Motor neuron (in vitro differentiated cells): ENCODE measurements at places on chromosomes 2 and 18.

- ATAC-seq: no peak
These were observed 373.1 kb upstream of the FANCL start for GRCh38 chr2:58614219-58614618.

DNA sequence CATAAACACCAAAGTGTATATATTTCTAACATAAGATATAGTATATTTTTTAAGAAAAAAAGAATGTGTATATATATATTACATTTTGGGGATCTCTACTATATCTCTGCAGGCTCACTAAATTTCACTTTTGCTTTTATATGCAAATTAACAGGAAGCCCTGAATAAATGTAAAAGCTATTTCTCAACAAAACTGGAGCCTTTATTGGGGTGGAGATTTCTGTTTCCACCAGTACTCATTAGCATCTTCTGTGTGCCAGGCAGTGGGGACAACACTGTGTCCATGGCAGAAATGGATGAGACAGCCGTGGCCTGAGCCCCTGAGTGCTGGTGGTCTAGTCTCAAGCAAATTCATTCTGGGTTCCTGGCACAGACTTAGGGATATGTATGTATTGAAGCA lies 41.3 kb downstream of the C18orf63 start:
- no peak for ATAC-seq

GRCh38 chr2:73641767-73642062 lies 507 bp downstream of the NAT8 start:
- ATAC-seq: no peak

DNA sequence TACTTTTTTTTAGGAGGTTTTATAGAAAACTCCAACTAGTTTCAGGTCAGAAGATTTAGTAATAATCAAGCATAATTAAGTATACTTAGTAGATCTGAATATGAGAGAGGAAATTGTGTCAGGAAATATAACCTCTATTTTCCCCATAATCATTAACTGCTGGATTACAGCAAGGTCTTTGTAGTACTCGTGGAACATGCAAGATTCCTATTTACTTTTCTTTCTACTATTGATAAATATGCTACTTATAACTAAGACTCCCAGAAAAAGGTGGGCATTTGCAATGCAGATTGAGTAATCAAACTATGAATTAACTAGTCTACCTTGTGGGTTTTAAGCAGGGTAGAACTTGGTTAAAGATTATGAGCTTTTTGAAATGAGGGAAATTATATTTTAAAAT lies 570.1 kb downstream of the LRP1B start:
- ATAC-seq: no peak

- ATAC-seq: no peak
These were observed 3.2 kb upstream of the SERPINE2 start for GRCh38 chr2:224042191-224042696.

GRCh38 chr18:57826252-57826651 lies 23.1 kb upstream of the ATP8B1 start:
- ATAC-seq: no peak

DNA sequence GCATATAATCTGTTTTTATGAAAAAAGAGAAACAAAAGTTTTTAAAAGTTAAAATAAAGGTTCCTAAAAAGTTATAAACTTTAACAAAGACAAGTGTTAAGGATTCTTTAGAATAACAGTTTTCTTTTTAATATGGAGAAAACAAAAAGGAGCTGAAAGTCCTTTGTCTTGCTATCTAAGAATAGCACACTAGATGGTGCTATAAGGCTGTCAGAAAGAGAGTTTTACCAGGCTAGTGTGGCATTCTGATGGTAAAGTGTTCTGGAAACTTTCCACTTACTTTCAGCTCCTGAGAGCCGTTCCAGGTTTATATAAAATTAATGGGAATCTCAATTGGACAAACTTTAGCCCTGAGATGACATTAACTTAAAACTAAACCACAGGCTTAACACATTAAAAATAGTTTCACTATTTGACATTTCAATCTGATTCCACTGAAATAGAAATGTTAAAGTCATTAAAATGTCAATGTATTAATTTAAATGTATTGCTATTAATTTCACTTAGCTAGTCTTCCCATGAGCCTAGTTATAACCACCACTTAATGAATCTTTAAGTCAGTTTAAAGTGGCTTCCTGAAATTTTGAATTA lies 3.7 kb downstream of the FBXO48 start:
- ATAC-seq: no peak

DNA sequence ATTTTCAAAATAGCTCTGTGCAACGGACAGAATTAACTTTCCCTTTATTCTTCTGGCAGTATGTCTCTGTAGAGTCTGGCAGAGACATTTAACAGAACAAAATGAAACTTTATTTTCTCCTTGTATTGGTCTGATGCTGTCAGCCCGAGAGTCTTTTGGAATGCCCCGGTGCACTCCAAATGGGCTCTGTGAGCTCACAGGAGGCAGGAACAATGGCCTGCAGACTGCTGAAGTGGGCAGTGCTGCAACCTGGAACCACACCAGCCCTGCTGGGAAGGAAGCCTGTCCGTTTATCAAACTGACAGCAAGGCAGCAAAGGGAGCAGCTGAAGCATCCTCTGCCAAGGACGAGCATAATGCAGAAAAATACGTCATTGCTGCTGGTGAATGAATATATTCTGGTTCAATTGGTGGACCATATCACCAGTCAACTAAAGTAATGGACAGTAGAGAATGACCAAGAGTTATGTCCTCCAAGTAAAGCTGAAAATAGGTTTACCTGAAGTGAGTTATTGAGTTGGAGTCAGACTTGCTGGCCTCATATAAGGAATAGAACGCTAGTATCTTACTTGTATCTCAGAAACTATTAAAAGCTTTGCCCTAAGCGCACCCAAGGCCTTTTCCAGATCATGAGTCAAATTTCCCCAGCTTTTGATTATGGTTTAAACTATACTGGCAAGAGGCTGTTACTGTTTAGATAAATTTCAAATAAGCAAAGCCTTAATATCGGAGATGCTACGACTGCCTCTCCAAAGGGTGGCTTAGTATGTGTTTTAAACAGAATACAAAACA lies 207.6 kb upstream of the TANK start:
- peak; percentile 34 for ATAC-seq

DNA sequence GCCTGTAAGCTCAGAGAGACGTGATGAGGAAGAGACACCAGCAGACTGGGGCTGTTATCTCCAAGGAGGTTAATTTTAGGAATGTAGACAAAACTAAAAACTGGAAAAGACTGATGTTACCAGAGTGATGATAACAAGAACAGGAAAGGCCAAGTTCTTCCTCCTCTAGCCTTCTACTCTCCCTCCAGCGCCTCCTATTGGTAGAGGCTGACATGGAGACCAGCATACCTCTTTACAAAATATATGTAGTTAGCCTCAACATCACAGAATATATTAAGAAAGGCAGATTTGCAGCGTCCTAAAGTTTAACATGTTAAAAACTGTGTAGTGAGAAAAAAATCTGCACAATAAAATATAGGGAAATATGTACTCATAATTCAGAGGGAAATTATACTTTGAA lies 66.0 kb downstream of the TCF4 start:
- no peak for ATAC-seq

GRCh38 chr2:106095478-106096298 lies 98.4 kb downstream of the UXS1 start:
- no peak for ATAC-seq

- ATAC-seq: no peak
These were observed 644.2 kb upstream of the SETBP1 start for GRCh38 chr18:44036501-44036900.
